ENCODE measurements at places on chromosomes 1 and 21.

DNA sequence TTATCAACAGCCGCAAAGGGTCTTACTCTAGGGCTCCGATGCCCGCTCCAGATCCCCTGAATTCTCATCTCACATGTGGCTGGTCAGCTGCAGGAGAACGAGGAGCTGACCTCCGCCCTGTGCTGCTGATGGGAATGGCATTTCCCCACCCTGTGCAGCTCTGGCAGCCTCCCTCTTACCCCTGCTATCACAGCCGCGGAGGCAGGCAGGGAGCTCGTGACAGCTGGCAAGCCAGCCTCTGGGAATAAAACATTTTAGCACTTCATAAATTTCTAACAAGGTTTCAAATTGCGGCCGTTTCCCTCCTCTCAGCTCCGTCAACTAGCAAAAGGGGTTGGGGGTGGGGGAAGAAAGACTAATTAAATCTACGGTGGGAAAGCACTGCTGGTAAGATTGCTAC is 81.1 kb downstream of the DSCAM start:
- DNase-seq: no peak

- no peak for DNase-seq
Measured at GRCh38 chr1:202088206-202088605, 34.5 kb upstream of the GPR37L1 start.

DNA sequence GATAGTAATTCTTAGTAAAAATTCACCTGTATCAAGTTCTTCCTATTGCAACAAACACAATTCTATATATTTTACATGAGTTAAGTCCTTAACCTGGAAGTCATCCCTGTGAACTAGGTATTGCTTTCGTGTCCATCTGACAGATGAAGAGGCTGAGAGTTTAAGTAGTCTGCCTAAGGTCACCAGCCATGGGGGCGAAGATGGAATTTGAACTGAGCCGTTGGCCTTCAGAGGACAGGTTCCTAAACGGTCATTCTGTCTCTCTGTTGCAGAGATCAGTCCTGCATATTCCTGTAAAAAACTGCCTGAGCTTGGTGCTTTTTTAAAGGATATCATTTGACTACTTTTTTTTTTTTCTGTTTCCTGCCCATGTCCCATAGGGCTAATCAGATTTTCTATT is 10.2 kb upstream of the POFUT2 start:
- no peak for DNase-seq

GRCh38 chr1:166907051-166907450 is 31.0 kb upstream of the TADA1 start:
- DNase-seq: no peak

DNA sequence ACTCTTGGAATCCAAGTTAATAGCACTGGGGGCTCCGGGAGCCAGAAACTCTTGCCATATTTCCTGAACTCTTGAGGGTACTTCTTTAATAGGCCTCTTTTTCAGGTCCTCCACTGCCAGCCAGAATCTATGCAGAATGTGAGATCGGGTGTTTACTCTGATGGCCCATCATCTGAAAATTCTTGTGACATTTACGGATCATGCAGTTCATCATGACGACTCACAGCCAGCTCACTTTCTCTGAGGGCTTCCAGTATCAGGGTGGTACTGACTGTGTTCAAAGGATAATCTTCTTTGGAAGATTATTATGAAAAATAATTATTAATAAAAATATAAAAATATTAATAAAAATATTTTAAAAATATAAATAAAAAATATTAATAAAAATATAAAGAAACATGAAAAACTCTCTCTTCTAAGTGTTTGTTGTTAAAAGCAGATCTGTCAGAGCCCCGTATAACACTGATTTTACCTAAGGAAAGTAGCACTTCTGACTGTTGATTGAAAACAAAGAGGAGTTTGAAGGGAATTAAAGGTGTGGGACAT is 194.3 kb upstream of the GREM2 start:
- no peak for DNase-seq

DNA sequence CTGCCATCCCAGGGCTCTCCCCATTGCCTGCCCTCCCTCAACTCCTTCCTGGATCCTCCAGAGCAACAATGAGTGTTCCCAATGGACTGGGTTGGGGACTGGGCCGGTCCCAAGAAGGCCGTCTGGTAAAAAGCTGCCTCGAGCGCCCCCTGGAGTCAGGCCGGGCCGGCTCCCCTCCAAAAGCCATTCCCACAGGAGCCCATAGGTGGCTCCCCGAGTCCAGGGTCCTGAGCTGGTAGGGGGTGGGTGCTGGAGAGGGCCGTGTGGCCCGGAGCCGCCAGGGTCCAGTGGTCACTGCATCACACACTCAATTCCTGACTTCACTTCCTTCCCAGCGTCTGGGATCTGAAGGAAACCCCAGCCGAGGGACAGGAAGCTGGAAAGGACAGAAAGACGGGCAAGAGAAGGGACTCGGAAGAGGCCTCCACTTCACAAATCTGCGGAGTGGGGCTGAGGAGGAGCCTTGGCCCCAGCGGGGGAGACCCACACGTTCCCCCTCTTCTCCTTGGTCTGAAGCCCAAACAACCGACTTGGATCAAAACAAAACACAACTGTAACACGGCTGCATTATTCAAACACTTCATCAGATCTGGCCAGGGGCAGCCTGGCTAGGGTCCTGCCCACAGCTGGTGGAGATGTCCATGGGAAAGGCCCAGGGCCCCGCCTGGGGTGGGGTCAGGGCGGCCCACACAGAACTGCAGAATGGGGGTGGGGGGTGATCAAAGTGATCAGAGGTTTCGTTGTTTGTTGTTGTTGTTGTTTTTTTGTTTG is 10.9 kb upstream of the ALDH4A1 start:
- peak; percentile 91 for DNase-seq

GRCh38 chr1:243548516-243548915 is 292.7 kb downstream of the SDCCAG8 start:
- DNase-seq: no peak

DNA sequence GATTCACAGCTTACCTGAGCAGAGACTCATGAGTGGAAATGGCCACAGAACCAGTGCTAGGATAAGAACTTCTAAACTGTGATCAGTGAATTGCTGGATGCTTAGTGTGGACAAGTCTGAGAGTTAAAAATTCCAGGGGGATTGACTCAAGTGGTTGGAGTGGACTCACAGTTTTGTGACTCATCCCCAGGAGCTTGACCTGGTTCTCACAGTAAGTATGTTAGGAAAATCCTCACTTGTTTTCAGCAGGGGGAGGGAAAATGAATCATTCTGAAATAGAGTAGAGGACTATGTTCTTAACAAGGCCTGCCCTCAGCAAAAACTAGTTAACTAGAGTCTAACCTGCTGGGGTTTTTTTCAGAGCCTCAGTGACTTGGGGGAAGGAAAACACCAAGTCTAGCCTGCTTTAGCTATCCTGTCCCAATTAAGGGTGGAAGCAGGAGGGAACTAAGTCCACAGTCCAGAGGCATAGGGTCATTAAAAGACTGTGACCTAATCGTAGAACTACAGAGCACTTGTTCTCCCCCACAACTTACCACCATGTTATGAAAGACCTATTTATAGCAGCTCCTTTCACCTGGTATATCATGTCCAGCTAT is 6.1 kb upstream of the CDC73 start:
- DNase-seq: peak; percentile 95

DNA sequence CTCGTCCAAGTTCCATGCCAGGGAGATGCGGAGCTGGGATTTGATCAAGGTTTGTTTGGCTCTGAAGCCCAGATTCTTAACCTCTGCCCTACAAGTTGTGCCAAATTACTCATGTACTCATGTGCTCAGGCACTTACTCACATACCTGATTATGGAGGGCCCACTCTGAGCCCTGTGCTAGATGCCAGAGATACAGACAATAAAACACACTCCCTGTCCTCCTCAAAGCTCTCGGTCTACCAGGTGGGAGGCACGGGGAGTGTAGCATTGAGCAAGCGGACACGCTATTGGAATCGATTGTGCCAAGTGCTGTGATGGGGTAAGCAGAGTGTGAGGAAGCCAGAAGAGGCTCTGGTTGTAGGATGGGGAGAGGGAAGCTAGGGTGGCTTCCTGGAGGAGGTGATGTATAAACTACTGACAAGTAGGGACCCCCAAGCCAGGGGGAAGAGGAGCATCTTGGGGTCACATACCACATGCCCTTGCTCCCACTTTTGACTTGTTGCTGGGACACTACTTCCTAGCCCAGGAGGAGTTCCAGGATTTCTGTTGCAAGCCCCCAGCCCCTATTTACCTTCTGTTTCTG is 49.8 kb upstream of the IFNLR1 start:
- peak; percentile 75 for DNase-seq

DNA sequence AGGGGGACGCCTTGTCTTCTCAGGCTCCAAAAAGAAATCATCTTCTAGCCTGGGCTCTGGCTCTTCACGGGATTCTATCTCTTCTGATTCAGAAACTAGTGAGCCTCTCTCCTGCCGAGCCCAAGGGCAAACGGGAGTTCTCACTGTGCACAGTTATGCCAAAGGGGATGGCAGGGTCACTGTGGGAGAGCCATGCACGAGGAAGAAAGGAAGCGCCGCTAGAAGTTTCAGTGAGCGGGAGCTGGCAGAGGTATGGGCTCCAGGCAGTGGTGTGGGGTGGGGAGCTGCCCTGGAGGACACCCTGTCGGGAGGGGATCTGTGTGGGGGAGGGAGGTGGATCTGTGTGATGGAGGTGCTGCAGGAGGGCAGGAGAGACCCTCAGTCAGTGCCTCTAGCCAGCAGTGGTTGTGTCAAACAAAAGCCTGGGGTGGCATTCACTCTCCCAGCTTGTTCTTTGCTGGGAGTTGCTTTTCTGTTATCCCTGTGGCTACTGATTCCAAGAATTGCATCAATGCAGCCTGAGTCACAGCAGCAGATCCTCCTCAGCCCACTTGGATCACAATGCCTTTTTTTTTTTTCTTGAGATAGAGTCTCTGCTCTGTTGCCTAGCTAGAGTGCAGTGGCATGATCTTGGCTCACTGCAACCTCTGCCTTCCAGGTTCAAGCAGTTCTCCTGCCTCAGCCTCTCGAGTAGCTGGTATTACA is 21.8 kb downstream of the KDM4A start:
- DNase-seq: peak; percentile 82

DNA sequence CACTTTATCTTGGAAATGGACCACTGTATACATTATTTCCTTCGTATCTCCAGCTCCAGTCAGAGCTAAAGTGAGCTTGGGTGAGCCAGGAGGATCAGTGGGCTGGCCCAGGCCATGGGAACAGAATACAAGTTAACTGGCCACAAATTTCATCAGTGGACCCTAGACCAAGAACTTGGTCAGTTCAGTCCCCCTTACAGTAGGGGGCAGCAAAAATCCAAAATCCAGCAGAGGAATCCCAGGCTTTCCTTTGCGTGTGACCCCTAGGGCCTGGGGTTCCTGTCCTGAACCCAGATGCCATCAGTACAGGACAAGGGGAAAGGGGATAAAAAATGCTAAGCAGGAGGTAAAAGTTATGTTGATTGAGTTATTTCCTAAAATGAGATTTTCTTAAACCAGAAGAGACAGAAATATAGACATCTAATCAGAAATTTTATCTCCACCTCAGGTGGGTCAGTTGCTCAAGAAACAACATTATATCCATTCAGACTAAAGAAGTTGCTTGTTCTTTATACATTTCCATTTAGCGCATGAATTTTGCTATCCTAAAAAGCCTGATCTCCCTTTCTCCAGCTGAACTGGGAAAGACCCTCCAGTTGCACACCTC is 24.1 kb upstream of the LCE5A start:
- no peak for DNase-seq

DNA sequence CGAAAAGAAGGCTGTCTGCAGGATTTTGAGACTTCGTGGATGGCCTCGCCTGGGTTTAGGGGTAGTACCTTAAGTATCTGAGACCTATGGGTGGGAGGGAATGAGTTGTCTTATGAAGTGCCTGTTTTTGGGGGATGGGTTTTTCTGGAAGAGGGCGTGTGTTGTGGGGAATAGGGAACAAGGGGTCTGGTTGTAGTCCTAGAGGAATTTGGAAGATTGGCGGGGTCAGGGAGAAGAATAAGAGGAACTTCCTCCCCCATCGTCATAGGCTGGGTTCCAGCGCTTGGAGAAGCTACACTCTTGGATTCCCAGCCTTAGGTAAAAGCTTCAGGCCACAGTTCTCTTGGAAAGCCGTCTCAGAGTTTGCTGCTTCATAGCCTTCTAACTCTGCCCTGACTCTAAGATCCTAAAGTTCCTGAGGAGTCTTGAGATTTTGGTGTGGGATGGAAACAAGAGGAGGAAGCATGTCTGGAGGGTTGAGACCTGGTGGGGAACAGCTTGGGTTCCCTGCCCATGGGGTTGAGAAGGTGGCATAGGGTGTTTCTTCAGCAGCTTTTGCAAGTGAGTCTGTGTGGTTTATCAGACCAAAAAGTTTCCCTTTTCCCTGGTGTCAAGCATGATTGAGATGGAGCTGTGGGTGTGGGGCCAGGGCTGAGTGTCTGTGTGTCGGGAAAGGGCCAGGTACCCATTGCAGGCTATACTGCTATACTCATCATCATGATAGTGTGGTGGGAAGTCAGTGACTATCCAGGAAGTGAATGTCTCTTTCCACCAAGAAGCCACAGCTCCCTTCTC is 1.8 kb downstream of the VANGL2 start:
- DNase-seq: no peak

DNA sequence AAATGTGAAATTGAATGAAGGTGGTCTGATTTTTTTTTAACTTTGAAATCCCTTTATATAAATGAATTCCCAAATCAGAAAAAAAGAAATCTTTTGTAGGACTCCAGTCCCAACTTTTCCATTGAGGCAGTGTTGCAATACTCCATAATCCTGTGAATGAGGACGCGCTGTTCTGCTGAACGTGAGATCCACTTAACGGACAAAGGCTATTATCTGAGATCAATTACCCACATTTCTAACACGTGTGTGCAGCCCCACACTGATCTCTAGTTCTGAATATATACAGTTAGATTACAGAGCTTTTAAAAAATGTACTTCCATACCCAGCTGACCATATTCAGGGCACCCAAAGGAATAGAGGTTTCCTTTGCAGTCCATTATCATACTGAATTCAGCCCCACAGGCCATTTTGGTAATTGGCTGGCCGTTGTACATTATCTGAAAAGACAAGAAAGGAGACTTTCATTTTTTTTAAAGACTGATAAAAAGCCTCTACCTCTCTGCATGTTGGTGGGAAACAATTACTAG is 19.0 kb downstream of the RCC2 start:
- no peak for DNase-seq

Data from astrocyte of the hippocampus (primary cell).